CD4-positive, alpha-beta T cell treated with Interleukin-4 for 4 hours (primary cell): ENCODE measurements at places on chromosomes 2 and 18.

GRCh38 chr2:45706033-45706432 is 54.6 kb downstream of the PRKCE start:
- no peak for DNase-seq

- no peak for DNase-seq
Measured at GRCh38 chr2:168814046-168814445, 11.6 kb downstream of the NOSTRIN start.

GRCh38 chr2:144481666-144482065 is 38.3 kb downstream of the ZEB2 start:
- no peak for DNase-seq

GRCh38 chr2:28367667-28368356 is 24.8 kb upstream of the FOSL2 start:
- DNase-seq = no peak

GRCh38 chr2:235850289-235850688 is 317.9 kb downstream of the GBX2 start:
- DNase-seq = no peak
